ENCODE measurements at places on chromosomes 13 and 19. TPM values are rescaled to one million over a fixed set of nuclear protein-coding genes. Genes with fewer than 3 reads are reported as not detected.

SAFB2 gene
- 70.9 TPM for total RNA-seq

IGFL3 gene
- total RNA-seq, result not detected

ZNF260 gene
- total RNA-seq, result 22.4 TPM

SERP2 gene
- 22.3 TPM for total RNA-seq

DPF1 gene
- total RNA-seq, result 33.8 TPM

OR4F17 gene
- total RNA-seq, result not detected

DNAAF3 gene
- total RNA-seq, result 2.4 TPM

SPACA6 gene
- 27.2 TPM for total RNA-seq

TRPC4 gene
- not detected for total RNA-seq

TTC9B gene
- total RNA-seq, result 19.5 TPM

MAMSTR gene
- total RNA-seq, result 2.7 TPM

PCDH9 gene
- 43.3 TPM for total RNA-seq

IRS2 gene
- total RNA-seq, result 27.0 TPM

MAG gene
- total RNA-seq, result not detected

PTPRH gene
- total RNA-seq, result 7.4 TPM

- peak; percentile 100 for DNase-seq
Observed at GRCh38 chr19:53879140-53880081, 2.6 kb upstream of the PRKCG start.

DNA sequence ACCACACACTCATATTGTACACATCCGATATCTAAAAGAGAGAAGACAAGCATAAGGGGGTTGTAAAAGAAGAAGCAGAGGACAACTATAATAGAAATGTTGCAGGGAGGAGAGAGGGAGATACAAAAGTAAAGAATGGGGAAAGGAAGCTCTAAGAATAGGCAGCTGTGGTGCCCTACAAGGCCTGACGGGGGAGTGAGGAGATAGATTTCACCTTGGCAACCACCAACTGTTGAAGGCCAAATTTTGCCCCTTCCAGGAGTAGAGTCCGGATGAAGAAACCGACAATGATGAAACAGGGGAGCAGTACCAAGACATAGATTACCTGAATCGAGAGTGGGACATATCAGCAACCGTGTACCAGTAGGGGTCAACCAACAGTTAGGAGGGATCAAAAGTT is 15.9 kb downstream of the SLC6A16 start:
- no peak for DNase-seq

GRCh38 chr19:35404879-35405622 is 34.2 kb downstream of the GPR42 start:
- no peak for DNase-seq

DNA sequence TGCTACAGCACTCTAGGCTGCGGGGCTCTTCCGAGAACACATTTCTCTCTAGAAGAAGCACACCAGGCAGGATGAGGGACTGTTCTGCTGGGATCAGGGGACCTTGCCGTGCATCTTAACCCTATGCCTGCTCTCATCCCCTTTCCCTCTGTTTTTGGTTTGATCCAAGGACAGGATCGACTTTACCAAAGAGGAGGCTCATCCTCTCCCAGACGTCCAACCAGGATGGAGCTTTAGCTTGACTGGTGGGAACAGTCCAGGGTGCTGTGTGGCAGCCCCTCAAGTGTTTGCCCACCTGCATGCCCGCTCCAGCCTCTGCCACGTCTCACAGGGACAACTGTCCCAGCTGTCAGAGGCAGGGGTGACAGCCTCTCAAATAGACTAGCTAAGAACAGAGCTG is 42.3 kb upstream of the KCTD15 start:
- DNase-seq, result no peak

GRCh38 chr13:92739306-92739818 is 487.2 kb upstream of the GPC6 start:
- DNase-seq, result no peak

DNA sequence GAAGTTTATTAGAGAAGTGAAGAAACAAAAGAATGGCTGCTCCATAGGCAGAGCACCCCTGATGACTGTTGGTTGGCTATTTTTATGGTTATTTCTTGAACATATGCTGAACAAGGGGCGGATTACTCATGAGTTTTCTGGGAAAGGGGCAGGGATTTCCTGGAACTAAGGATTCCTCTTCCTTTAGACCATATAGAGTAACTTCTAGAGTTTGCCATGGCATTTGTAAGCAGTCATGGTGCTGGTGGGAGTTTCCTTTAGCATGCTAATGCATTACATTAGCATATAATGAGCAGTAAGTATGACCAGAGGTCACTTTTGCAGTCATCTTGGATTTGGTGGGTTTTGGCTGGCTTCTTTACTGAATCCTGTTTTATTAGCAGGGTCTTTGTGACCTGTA is 38.7 kb upstream of the PCDH8 start:
- DNase-seq, result no peak

GRCh38 chr13:21033212-21033840 is 28.1 kb downstream of the LATS2 start:
- DNase-seq, result no peak

DNA sequence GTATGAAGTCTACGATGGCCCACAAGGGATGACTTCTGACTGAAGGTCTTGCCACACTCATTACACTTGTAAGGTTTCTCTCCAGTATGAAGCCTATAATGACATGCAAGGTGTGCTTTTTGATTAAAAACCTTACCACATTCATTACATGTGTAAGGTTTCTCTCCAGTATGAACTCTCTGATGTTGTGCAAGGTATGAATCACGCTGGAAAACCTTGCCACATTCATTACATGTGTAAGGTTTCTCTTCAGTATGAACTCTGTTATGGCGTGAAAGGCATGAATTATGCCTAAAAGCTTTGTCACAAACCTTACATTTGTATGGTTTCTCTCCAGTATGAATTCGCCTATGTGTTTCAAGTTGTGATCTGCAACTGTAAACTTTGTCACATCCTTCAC is 15.0 kb upstream of the ZNF83 start:
- DNase-seq, result no peak

DNA sequence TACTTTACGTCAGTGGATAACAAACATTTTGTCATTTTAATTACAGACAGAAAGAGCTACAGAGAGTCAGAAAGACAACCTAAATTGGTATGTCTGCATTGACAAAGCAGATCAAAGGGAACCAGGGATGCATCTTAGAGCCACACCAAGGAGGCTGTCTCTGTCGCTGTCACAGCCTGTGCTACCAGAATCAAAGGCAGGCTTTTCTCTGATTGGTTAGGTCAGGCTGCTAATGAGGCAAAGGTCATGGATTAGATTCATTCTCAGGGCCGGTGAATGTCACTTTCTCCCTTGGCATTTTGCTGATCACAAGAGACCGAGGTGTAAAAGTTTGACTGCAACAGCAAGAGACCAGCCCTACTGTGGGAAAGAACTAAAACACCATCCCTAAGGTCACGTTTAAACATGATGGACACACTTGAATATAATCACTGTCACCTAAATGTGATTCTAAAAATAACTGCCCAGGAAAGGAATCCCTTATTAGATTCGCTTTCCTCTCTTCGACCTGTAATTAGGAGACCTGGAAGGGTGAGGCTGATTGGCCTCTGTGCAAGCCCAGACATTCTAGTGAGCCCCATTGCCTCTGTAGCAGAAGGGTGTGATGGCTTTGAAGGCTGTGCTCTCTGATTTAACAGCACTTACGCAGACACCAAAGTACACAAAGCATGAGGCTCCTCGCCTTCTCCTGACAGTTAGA is 314.4 kb upstream of the NBEA start:
- DNase-seq, result no peak

- peak; percentile 83 for DNase-seq
Observed at GRCh38 chr13:90867336-90867683, 480.2 kb upstream of the MIR17HG start.

GRCh38 chr19:35153701-35154524 is 622 bp upstream of the FXYD5 start:
- DNase-seq, result peak; percentile 74

GRCh38 chr13:94854688-94855087 is 142.3 kb upstream of the SOX21 start:
- no peak for DNase-seq

DNA sequence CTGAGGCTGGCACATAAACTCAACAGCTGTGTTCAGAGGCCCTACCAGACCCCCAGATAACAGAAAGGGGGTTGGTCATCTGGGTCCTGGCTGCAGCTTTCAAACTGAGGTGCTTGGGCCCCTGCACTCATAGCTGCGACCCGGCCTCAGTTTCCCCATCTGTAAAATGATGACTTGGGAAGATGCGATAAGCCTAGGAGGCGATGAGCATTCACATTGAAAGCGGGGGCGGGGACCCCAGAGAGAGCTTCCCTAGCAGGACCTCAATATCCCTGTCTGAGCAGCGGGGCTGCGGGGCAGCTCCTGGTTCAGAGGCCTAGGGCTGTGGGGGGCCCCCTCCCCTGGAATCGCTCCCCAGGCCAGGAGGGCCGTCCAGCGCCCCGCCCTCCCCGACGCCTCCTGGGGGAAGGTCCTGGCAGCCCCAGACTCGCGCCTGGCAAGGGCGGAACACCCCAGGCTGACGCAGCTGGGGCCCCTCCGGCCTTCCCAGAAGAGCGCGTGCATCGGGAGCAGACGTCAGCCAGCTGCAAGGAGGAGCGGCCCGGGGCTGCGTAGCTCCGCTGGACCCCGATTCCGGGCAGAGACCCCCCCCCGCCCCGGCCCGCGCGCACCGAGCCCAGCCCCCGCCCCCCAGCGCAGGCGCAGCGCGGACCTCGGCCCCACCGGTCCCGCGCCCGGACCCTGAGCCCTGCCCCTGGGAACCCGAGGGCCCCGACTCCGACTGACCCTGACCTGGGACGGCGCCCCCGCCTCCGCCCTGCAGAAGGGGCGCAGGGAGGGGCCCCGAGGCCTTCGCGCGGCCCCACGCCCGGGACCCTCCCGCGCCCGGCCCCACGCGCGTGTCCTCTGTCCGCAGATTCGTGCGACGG is 3.5 kb downstream of the FSTL3 start:
- peak; percentile 72 for DNase-seq

- no peak for DNase-seq
Observed at GRCh38 chr19:19137556-19138108, 646 bp downstream of the TMEM161A start.

GRCh38 chr19:51994048-51994644 is 7.5 kb upstream of the ZNF350 start:
- no peak for DNase-seq

GRCh38 chr19:38015761-38016160 is 108.8 kb downstream of the SIPA1L3 start:
- no peak for DNase-seq

DNA sequence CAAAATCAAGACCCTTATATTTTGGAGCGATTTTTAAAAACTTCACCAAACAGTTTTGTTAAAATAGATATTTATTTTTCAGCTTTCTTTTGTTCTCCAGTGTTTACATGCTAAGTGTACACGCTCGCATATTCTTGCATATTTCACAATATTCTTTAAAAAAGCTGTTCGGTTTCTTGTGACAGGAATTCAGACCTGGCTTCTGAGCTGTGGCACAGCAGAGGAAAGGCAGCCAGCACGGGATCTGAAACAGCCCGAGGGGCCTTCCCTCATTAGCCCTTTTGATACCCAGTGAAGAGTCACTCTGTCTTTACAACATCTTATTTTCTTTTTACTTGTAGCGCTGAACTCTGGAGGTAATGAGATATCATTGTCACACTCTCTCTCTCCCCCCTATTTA is 234.0 kb downstream of the B3GLCT start:
- no peak for DNase-seq

- no peak for DNase-seq
Observed at GRCh38 chr13:93948162-93948922, 531.1 kb downstream of the DCT start.

- DNase-seq, result peak; percentile 41
Observed at GRCh38 chr13:42258747-42259146, 13.2 kb upstream of the AKAP11 start.

DNA sequence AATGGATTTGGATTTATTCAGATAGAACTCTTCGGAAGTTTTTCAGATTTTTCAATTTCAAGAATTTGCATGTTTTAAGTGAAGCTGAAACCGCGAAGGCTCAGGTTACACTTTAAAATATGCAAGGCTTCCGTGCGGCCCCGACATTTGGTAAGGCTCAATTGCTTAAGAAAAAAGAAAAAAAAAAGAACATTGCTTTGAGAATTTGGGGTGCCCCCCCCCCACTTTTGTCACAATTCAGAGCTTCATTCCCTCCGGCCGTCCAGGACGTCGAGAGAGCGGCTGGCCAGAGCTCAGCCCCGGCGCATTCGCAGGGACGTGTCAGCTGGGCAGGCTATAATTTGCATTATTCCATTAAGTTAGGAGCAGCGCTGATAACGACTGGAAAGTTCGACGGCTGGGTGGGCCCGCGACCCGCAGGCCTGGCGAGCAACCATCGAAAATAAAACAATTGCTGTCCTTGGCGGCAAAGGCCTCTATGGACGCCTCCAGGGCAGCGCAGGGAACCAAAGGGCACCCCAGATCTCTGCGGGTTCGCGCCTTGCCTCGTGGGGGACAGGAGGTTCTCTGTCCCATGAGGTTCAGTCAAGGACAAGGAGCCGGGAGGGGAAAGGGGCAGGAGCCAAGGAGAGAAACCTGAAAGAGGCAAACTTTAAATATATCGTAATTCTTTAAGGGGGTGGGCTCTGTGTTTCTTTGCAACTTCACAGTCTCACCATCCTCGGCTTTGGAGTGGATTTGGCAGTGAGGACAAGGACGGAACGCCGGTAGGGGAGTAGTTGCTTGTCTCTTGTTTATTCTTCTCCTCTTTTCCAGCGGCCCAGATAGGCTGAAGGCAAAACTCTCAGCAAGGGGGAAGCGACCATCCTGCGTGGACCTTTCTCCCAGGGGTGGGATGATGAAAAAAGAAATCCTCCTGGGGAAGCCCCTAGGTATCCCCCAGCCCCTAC is 7.0 kb downstream of the SOX21 start:
- DNase-seq, result peak; percentile 24

GRCh38 chr19:48006762-48007161 is 12.3 kb downstream of the ELSPBP1 start:
- no peak for DNase-seq

DNA sequence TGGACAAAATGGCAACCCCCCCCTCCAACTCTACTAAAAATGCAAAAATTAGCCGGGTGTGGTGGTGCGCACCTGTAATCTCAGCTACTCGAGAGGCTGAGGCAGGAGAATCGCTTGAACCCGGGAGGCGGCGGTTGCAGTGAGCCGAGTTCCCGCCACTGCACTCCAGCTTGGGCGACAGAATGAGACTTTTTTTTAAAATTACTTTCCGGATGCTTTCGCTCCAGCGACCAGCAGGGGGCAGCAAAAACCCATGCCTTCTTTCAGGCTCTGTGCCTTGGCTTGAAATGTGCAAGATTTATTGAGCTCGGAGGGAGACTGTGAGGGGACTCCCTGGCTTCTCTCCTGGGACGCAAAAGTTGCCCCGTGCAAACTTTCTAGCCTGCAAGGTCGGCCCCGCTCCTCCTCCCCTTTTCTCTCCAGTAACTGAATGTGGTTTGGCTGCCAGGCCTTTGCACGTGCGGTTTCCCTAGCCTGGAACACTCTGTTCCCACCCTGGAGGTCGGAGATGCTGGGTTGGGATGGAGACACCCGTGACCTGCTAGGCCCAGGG is 61.4 kb upstream of the NFIC start:
- peak; percentile 82 for DNase-seq

Data from glutamatergic neuron (in vitro differentiated cells).